Omental fat pad (tissue), 4 donors: ENCODE measurements at places on chromosomes 2 and 18. TPM values are rescaled to one million over a fixed set of nuclear protein-coding genes. Genes with fewer than 3 reads are reported as not detected.

DNA sequence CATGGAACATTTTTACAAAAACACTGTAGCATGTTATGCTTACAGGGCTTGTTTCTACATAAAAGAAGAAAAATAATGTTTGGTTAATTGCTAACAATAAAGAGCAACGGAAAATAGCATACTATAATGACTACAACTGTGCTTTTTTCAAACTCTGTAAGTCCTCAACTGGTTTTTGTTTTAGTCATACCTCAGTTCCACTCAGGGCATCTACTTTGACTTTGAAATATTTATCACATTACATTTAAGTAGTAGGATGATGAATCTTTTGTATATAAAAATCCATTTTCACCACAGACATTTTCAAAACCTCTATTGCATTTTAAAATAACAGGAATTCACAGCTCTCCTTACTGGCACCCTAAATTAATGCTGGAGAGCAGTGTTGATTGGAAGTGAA, 8.3 kb downstream of the SATB2 start:
- DNase-seq = no peak

DNA sequence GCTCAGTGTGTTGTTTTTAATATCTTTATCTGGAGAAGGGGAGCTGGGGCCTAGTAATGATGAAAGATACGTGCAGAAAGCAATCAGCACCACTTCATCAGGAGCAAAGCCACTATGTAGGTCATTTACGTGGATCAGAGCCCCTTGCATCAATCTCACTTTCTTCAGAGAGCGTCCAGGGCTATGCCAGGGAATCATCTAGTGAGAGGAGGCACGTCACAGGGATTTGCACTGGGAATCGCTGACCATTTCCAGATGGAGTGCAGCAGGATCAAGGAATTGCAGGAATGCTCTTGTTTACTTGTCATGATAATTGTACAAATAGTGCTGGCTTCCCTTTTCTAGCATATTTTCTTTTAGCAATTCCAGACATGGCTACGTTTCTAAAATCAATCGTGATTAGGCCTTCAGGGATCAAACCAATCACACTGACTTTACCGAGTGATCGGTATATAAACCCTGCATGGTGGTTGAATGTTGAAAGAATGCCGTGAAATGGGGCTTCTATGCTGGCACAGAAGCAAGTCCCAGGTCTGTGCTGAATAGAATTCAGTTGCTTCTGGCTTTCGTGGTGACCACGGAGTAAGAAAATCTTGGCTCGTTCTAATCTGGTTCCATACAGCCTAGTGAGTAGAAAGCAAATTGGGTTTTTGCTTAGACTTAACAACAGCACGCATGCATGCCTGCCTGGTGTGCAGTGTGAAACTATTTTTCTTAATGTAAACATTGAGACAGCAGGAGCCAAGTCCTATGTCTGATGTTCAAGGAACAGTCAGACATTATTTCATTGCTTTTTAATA, 122.8 kb downstream of the TMEM200C start:
- no peak for DNase-seq

GRCh38 chr2:63596401-63596883, 7.7 kb downstream of the MDH1 start:
- DNase-seq = no peak

CABYR gene
- total RNA-seq = 1.9 TPM

DNA sequence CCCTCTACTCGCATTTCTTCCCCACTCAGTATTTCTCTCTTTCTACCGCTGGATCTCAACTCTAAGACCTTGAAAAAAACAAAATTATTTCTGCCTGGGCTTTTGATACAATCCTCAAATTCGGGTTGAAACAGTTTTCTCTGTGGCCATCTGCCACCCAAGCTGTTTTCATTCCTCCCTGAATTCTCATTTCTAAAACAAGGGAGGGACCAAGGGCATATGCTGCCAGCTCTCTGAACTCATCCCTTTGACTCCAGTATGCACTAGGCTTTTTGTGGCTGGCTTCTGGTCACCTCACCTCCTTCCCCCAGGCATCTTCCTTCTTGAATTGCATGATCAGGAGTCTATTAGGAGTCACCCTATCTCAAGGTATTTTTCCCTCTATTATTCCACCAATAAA, 49.5 kb downstream of the CCDC148 start:
- no peak for DNase-seq
